ENCODE measurements at places on chromosomes 5 and 9.

DNA sequence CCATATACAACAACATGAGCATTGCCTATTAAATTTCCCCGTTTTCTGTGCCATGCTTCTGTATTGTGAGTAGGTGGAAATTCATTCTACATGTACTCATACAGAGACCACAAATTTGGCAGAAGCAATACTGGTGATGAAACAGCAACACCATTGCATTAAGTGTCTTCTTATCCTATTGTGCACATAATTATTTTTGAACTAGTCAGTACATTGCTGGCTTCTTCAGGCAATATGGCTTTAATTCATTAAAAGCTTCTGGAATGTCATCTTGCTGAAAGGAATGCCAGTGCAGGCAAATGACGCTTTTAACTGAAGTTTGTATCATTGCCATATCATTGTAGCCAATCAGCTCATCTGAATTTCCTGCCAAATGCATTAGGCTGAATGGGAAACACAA, 82.6 kb downstream of the KIAA1958 start:
- DNase-seq = no peak

GRCh38 chr9:133351908-133352634, 4.1 kb downstream of the RPL7A start:
- peak; percentile 59 for DNase-seq

DNA sequence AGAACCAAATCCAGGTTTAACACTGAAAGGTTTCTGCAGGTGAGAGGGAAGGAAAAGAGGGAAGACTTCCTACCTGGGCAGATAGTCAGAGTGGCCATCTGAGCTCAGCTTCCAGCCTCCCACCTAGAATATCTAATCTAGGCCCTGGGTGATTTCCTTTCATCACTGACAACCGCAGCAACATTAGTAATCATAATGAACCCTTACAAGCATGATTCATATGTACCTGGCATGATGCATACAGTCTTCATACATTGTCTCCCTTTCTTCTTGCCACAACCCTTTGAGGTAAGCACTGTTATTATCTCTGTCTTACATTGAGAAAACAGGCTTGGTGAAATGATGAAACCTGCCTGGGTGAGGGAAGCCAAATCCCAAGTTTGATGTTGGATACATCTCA, 13.5 kb downstream of the AFAP1L1 start:
- no peak for DNase-seq

DNA sequence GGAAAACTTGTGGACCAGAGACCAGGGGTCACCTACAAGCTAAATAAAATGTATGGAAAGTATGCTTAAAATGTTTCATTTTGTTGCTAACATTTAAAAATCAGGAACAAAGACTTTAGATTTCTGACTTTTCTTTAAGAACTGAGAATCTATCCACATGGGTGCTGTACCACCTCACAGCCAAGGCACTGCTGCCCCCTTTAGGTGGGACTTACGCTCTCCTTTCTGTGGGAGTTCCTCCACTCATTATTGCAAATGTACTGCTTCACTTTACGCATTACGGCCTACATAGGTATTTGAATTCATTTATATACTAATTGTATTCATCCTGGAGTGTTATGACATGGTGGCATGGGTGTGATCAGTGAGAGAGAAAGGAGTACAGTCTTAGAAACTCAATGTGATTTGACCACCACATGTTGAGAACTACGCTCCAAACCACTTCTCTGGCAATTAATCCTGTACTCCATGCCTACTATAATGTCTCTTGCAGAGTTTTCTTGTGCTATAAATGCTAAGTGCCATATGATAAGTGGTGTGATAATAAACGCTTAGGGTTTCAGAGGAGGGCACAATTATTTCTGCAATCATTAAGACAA, 24.7 kb upstream of the CETN3 start:
- peak; percentile 56 for DNase-seq

DNA sequence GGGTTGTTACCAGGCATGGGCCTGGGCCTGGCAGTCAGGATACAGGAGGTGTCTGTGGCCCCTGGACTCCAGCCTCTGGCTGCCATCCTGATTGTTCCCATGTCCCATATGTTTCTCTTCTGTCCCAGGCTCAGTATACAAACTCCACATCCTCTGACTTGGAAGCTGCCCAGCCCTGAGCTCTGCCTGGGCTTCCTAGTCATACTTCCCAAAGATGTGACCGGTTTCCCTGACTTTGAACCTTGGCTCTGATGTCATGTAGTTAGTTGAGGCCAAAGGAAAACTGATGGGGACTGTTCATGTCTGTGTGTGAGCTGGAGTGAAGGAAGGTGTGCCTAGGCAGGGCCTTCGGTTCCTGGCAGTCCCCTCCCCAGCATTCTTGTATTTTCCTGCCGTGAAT, 50.4 kb downstream of the CYSTM1 start:
- DNase-seq = no peak

DNA sequence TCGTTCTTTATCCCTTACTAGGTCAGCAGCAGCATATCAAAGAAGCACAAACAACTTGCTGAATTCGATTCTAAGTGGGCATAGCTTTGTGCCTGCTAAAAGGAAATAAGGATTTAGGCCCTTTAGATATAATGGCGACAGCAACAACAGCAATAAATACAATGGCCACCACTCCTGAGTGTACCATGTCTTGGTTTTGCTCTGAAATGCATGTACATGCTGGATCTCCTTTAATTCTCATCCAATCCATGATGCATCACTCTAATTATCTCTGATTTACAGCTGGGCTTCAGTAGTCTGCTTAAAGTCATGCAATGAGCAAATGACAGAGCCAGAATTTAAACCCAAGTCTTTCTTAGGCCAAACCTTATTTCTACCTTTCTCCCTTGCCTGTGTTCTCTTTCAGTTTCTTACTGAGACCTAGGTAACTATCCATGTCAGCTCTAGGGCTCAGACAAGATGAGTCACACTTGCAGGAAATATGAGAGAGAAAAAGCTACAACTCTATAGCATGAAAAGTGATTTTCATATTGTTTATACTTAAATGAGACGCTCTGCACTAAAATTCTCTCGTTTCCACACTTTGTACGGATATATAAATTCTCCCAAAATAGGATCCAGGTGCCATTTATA, 111.8 kb downstream of the HMHB1 start:
- no peak for DNase-seq

DNA sequence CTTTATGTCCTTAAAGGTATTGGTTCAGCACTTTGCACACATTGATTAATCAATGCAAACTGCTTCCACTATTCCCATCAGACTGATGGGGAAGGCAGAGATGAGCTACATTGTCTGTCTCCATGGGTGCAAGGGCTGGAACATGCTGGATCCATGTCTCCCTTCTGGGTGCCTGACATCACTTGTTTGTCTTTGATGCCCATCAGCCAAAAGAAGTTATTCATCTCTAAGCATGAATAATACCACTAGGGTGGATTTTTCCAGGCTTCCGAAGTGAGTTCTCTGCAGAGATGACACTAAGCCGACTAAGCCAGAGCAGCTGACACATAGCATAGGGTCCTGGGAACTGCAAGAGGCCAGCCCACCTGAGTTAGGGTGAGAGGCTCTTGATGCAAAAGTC, 8.7 kb downstream of the FGF1 start:
- DNase-seq = no peak

- no peak for DNase-seq
Observed at GRCh38 chr5:95022967-95023695, 261.8 kb downstream of the MCTP1 start.

- no peak for DNase-seq
Observed at GRCh38 chr9:68711281-68711680, 6.2 kb downstream of the PIP5K1B start.

DNA sequence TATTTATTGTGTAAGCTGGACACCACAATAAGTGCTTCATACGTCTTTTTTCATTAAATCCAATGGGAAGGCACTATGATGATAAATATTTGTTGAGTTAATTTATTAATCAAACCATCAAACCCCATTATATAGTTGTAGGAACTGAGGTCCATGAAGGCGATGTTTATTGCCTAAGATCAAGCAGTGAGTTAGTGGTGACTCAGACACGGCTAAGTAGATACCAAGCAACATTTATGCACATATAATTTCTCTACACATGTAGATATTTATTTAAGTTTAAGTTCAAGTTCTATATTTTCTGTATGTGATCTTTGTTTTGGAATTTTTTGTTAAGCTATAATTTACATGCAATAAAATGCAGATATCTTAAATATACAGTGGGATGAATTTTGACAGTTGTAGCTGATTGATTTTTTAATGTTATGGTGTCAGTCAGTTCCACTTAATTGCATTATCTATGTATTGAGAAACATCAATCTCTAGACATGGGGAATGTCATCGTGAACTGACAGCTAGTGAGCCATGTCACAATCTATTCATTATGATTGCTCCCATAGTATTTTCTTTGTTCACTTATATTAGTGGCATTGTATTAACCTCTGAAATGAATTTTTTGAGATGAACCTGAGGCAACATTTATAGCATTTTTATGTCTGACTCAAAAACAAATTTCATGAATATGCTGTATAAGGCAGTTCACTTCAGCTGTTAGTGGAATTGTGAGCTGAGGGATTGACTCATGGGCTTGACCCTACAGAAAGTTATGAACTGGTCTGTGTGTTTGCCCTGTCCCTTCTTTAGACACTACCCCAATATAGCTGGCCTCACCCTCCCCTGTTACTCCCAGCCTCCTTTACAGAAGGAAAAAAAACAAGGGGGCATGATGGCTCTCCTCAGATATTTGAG, 11.9 kb upstream of the GARNL3 start:
- DNase-seq = no peak

GRCh38 chr5:180304431-180305375, 12.8 kb upstream of the MAPK9 start:
- DNase-seq = no peak

GRCh38 chr5:180792287-180792964, 10.2 kb downstream of the MGAT1 start:
- no peak for DNase-seq

GRCh38 chr5:122653087-122654017, 121.5 kb upstream of the SNX2 start:
- no peak for DNase-seq

All from NCI-H460 (cell line).